ENCODE measurements at places on chromosomes 2 and 18.
A peak's percentile ranks its signal among the peaks of the same experiment; 100 is the strongest.

GRCh38 chr2:219459460-219460311 is 25.0 kb downstream of the SPEG start:
- no peak for DNase-seq

DNA sequence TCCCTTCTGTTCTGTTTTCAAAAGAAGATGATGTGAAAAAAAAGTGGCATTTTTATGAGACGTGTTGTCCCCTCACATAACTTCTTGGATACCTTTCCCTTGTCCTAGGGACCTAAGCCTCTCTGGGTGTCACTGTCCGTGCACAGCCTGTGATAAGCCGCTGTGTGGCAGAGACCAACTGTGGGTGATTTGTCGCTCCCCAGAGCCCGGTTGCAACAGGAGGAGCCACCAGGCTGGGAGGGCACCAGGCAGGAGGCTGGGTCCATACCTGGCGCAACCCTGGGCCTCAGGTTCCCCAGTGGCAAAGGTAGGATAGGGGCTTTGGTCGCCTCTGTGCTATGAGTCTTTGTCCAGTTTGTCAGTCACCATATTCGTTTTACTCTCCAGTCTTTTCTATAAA is 82.1 kb downstream of the AGAP1 start:
- no peak for DNase-seq

- no peak for DNase-seq
Observed at GRCh38 chr18:74522635-74523548, 11.4 kb upstream of the CNDP1 start.

- DNase-seq: no peak
Observed at GRCh38 chr2:155099784-155100183, 401.3 kb downstream of the KCNJ3 start.

- no peak for DNase-seq
Observed at GRCh38 chr2:164967781-164968228, 12.5 kb upstream of the SLC38A11 start.

DNA sequence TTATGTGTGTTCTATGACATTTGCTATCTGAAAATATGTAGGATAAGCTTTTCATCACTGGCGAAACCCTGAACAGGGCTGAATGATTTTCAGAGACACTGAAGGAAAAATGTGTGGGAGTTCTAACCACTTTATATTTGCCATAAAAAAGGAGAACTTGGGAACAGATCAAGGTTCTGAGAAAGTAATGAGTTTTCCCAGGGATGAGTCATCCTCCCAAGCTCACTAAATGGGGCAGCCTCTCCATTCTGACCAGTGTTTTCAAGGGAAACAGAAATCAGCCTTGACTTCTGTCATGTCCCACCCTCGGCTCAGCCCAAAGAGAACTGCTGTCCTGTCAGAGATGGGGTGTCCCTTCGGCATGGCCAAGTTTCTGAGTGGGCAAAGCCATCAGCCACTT is 2109.8 kb upstream of the CELF4 start:
- DNase-seq: no peak

DNA sequence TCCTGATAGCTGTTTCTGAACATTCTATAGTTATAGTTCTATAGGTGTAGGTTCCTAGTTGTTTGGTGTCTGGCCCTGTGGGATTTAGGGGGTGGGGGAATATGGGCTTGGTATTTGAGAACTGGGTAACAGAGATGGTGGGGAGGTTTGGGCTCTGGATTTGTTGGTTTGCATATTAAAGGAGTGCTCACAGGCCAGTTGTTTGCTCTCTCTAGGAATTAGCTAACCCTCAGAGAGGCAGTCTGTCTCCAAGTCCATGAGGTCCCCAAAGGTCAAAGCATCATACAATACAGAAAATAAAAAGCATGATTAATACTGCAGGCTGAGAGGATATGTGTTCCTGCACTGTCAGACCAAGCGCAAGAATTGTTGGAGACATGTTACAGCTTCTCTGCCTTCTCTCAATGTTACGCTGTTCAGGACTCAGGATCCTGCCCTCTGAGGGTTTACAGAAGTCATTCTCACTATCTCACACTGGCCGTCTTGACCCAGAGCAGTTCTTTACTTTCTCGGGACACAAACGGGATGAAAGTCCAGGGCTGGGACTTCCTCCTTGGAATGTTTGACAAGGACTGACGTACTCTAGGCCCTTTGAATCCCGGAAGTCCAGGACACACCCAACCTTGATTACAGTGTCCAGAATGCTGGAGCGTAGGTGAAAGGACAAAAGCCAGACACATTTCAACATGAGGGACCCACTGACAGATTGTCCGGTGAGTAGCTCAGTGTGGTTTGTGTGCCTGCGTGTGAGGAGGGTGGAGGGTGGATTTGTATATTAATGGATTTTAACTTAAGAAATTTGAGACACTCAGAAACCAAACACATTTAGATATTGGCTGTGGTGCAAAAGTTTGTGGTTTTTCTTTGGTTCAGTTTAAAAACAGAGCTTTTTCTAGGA is at the start of gene NOSTRIN:
Gene NOSTRIN, plus strand, starts transcription at position 677 of the 898 bp plus-strand sequence. Its CDS starts 10 bp downstream, at position 687.
- DNase-seq: no peak

GRCh38 chr18:67243799-67244587 is 272.5 kb downstream of the DSEL start:
- DNase-seq: no peak

- peak; percentile 5 for DNase-seq
Observed at GRCh38 chr2:157497638-157498314, 53.9 kb upstream of the CYTIP start.

DNA sequence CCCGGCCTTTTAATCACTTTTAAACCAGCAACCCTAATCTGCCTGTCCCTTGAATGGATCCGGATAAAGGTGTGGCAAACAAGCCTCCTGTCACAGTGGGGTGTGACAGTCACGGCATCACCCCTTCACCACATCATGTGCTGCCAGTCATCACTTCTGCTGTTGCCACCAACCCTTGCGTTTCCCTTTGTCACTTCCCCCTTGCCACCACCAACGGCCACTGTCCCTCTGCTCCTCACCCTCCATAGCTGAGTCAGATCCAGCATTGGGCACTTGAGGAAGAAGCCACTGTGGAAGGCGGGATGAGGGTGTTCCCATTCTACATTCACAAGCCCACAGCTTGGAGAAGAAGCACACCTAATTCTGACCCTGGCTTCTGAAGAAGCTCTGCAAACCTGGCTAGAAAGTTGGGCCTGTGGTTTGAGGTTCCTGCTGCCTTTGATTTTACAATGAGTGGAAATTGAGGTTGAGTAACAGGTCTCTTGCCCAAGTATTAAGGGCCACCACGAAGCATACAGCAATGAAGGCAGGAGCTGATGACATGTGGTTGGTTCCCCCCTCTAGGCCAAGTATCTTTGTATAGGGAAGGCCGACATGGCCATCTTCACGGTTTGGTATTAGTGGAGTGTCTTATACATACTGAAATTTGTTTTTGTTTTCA is 22.9 kb upstream of the DARS1 start:
- DNase-seq: no peak

- DNase-seq: no peak
Observed at GRCh38 chr2:100208141-100208770, 65.9 kb upstream of the AFF3 start.

DNA sequence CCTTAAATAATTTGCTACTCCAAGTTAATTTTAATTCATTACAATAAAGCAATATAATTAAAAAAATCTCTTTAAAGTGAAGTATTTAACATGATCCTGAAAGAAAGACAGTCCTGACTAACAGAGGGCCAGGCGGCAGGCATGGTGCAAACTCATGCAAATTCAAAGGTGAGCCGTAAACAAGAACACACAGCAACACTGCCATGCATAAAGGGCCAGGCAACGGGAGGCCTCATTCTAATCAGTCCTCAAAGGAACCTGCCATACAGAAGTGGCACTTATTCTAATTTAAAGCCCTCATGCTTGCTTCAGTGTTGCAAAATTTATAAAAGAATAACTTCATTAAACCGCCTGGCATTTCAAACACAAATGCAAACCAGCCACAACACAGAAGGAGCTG is 277.0 kb downstream of the ZNF521 start:
- no peak for DNase-seq

- no peak for DNase-seq
Observed at GRCh38 chr2:190683802-190684201, 34.9 kb downstream of the NAB1 start.
